ENCODE measurements at places on chromosomes 7 and 10.

DNA sequence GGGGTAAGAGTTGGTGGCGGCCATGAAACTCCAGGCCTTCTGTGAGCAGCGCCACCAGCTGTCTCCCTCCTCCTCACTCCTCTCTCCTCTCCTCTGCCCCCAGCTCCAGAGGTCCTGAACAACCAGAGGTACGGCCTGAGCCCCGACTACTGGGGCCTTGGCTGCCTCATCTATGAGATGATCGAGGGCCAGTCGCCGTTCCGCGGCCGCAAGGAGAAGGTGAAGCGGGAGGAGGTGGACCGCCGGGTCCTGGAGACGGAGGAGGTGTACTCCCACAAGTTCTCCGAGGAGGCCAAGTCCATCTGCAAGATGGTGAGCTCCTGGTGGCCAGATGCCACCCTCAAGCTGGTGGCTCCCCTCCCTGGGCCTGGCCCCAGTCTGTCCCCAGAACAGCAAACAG is 99.1 kb downstream of the RGS10 start:
- DNase-seq: no peak

GRCh38 chr7:142481548-142481947 is 223.7 kb upstream of the PRSS58 start:
- DNase-seq: no peak

DNA sequence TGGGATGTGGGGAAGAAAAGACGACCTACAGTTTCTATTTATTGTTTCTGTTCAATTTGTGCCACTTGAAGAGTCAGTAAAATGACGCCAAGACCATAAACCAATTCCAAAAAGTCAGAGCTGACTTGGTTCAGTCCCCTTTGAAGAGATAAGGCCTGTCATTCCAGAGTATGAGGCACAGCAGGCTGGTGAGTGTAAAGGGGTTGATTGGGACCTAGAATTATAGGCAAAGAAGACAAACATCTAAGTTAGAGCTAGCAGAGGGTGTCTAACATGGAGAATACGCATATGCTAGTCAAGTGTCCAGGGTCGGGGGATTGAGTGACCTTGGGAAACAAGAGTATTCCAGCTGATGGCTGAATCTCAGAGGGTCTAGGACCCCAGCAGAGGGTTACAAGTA is 23.6 kb downstream of the NRP1 start:
- DNase-seq: no peak

GRCh38 chr7:132109769-132110168 is 466.5 kb downstream of the PLXNA4 start:
- DNase-seq: no peak

GRCh38 chr10:61742812-61743211 is 80.1 kb downstream of the CABCOCO1 start:
- no peak for DNase-seq

GRCh38 chr7:123351516-123352505 is 152.0 kb upstream of the SLC13A1 start:
- DNase-seq: no peak

DNA sequence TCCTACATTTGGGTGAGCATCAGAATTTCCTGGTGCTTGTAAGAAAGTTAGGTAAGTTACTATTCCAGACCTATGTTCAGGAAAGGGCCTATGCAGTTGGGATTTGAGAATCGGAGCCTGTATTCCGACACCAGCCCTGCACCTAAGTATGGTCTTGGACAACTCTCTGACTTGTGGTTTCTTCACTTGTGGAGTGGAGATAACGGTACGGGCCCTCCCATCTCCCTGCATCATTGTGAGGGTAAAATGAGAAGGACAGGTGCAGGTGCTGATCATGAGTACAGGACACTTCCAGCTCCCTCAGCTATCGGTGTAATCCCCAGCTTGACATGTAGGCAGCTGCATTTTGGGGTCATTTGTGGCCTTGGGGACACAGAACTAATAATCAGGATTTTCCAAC is 138.3 kb upstream of the NAMPT start:
- no peak for DNase-seq

GRCh38 chr10:69124563-69125268 is 738 bp downstream of the VPS26A start:
- peak; percentile 20 for DNase-seq

- no peak for DNase-seq
Measured at GRCh38 chr7:119482671-119483070, 790.3 kb upstream of the KCND2 start.

DNA sequence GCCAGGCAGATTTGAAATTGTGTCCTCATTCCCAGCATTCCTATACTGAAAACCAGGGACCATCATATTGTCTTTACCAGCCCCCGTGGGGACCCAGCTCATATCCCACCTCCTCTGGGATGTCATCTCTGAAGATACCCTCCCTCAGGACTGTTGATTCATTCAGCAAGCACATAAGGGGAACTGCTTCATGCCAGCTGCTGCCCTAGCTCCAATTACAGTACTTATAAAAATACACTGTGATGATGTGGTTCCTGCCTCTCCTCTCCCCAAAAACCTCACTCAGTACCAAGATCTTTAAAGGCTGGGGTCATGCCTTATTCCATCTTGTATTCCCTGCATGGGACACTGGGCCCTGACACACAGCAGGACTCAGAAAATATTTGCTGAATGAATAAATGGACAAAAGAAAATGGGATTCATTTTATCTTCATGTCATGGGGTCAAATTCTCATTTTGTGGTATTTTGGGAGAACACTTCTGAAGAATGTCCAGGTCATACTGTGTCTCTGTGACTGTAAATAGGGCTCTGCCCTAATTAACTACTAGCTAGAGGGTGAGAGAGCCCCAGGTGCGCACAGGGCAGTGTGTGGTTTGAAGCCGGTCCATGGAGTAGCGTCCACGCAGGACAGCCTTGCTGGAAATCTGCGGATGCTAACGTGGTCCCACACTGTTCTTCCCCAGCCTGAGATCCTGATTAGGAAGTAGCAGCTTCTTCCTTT is 29.0 kb upstream of the DAGLB start:
- no peak for DNase-seq

DNA sequence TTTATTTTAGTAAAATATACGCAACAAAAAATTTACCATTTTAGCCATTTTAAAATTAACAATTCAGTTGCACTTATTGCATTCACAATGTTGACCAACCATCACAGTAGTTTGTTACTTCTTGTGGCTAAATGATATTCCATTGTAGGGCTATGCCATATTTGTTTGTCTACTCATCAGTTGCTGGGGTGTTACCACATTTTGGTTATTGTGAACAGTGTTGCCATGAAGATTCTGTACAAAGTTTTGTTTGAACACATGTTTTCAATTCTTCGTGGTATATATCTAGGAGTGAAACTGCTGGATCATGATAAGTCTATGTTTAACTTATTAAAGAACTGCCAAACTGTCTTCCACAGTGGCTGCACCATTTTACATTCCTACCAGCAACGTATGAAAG is 46.3 kb upstream of the ZNF365 start:
- no peak for DNase-seq

- DNase-seq: no peak
Measured at GRCh38 chr7:75583255-75583654, 91.1 kb downstream of the SPDYE5 start.

DNA sequence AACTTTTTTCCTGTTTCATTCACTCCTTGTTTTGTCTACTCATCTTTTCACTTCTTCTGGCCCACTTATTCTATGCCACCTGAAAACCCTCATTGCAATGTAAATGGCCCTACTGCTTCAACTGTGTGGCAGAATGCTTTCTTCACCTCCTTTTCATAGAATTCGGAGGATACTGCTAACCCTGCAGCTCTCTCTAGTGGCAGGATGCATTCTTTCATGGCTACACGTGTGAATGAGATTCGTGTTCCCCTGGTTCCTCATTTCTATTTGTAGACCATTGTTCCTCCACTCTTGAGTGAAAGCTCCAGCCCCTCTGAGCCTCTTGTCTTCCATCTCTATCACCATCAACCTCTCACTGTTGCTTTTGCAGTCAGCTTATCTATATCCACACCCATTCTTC is 20.9 kb upstream of the CYP26C1 start:
- DNase-seq: no peak

GRCh38 chr7:77447616-77448015 is 31.5 kb upstream of the GSAP start:
- no peak for DNase-seq

- DNase-seq: no peak
Measured at GRCh38 chr10:112000466-112000865, 183.1 kb downstream of the GPAM start.

- DNase-seq: no peak
Measured at GRCh38 chr7:99013266-99014112, 130.4 kb downstream of the SMURF1 start.

- DNase-seq: no peak
Measured at GRCh38 chr7:76424413-76425111, at the start of gene ZP3. Gene ZP3, plus strand, starts transcription at chr7:76424950. Its CDS starts 15 bp downstream, at chr7:76424965.

- no peak for DNase-seq
Measured at GRCh38 chr10:19168584-19168983, 120.0 kb downstream of the MALRD1 start.

DNA sequence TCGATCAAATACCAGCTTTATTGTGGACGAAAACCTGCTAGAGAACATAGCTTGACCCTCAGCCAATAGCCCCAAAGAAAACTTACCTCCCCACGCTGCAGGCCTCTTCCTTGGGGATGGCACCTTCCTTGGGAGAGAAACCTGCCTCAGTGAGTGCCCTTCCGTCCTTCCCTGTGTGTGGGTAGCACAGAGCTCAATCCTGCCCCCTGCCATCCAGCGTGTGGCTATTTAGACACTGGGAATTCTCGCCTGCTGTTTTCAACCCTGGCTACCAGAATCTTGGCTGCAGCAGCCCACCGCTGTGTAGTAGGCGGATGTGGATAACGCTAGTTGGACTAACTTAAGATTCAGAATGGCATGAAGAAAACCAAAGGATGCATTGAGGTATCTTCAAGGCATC is 238.2 kb downstream of the TEX36 start:
- DNase-seq: no peak

GRCh38 chr10:126585249-126586017 is 85.1 kb downstream of the C10orf90 start:
- DNase-seq: no peak

DNA sequence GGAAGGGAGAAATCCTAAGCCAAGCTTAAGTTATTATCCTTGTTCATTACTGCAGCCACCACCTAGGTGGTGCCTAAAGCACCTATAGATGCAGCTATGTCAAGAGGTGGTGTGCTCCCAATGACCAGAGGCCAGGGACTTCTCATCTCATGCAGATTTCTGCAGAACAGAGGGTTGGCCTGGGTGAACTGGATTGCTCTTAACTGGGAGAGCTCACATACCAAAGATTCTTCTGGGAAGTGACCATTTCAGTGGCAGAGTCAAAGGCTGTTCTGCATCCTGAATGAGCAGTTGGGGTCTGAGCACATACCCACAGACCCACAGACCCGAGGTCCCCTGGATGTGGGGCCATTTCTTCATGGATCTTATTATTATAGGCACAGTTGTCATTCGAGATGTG is 2.1 kb upstream of the CRHR2 start:
- no peak for DNase-seq

DNA sequence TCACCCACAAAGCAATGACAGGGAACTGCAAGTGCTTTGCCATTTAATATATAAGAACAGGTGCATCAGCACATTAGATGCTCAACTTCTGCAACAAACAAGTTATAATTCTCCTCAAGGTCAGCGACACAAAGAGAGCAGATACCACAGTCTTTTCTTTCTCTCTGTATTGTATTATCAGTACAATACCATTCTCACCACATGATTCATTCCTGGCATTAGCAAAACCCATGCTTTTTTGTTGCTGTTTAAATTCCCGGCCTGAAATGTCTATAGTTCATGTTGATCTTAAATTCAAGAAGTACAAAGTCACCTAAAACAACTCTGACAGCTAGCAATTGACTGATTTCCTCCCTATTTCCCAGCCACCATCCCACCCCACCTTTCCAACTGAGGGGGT is 111.8 kb upstream of the FEZF1 start:
- DNase-seq: no peak

DNA sequence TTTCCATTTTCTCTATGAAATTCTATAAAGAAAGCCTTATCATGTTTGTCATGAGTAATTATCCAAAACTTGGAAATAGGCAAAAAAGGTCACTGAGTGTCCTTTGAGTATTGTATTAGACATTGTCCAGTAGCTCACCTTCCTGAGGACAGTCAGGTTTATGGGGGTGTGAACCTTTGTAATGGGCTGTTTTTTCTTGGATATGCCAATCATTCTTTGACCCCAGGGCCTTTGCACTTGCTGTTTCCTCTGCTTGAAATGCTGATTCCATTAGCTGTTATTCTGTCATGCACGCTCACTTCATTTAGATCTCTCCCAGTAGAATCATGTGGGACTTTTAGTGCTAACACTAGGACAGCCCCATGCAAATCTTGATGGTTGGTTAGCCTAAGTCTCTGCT is 4.9 kb downstream of the CCDC172 start:
- no peak for DNase-seq

GRCh38 chr10:45433716-45434469 is 59.9 kb downstream of the ALOX5 start:
- DNase-seq: no peak

GRCh38 chr7:116145245-116145852 is 65.0 kb upstream of the TES start:
- no peak for DNase-seq

GRCh38 chr10:44032216-44032615 is 352.7 kb downstream of the CXCL12 start:
- DNase-seq: no peak

GRCh38 chr7:137166363-137166762 is 177.2 kb downstream of the PTN start:
- no peak for DNase-seq

GRCh38 chr10:117047947-117048346 is 43.0 kb upstream of the SHTN1 start:
- no peak for DNase-seq

DNA sequence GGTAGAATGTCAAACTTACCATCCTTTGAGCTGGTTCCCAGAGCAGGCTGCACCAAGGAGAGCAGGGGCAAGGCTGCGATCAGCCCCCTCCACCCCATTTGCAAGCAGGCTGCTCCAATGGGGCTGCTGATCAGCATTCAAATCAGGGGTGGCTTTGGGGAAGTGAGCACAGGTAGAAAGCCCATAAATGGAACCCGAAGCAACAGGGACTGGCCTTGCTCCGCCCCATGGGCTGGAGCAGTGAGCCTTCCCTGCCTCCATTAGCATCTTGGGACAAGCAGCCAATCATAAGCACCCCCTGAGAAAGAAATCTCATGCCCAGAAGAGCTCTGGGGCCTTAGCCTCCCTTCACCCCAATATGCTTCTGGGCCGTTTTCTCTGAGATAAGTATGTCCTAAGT is 4.0 kb upstream of the PKD1L1 start:
- no peak for DNase-seq

GRCh38 chr10:78295242-78295641 is 261.6 kb downstream of the RPS24 start:
- no peak for DNase-seq

- no peak for DNase-seq
Measured at GRCh38 chr10:97882142-97883091, 32.8 kb downstream of the GOLGA7B start.

DNA sequence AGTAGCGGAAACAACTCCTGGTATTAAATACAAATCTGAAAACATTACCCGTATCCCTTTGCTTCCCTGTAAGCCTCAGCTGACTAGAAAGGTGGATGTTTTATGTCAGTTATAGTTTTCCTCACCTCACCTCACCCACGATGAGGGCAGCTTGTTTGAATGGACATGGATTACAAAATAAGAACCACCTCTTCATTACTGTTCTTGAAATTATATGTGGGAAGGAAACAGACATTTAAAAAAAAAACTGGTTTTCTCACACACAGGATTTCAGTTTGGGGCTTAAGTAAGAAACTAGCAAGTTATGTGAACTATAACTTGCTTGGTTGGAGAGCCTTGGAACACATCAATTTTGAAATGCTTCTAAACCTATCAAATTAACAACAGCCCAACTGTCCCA is 232.9 kb upstream of the CCDC6 start:
- DNase-seq: no peak

GRCh38 chr10:108327706-108328105 is 1163.2 kb upstream of the SORCS1 start:
- DNase-seq: no peak

GRCh38 chr7:45924283-45924682 is 3.2 kb upstream of the IGFBP3 start:
- DNase-seq: no peak
